NCI-H1436 treated with DMSO at 0.1 percent for 48 hours (cell line): ENCODE measurements at places on chromosomes 13 and 19.

DNA sequence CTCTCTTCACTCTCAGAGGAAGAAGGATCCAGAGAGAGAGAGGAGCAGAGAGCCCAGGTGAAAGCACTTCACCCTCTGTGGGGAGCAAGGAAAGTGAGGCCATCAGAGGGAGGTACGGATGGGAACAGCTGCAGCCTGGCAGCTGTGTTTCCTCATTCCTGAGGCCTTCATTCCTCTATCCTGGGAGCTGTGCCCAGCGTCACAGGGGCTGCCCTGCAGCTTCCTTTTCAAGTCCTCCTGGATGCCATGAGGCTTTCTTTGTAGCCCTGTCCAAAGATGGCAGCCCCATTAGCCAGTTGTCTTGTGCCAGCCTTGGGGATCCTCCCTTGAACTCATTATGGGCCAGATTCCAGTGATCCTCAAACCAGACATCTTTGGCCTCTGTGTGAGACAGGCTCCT is 76.8 kb upstream of the PCDH8 start:
- DNase-seq, result no peak

DNA sequence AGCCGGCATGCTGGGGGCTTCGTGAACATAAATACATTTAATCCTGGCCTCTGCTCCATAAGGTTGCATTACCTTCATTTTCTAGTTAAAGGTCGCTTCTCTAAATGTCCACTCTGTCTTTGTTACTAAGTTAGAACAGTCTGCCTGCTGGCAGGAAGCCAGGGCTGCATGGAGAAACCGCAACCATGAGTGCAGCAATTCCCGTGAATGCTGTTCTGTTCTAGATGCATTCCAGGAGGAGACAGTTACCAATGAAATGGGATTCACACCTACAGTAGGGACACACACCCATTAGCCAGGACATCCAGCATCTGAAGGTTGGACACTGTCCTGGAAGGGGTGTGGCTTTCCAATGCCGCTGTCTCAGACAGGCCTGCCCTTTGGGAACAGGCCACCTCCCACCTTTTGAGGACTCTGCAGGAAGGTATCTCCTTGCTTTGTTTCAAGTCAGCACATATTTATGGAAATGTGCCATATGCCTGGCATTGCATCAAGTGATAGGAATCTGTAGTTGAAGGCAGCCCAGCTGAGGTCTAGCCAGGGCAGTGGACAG is 129.7 kb downstream of the SLC7A1 start:
- DNase-seq, result no peak

DNA sequence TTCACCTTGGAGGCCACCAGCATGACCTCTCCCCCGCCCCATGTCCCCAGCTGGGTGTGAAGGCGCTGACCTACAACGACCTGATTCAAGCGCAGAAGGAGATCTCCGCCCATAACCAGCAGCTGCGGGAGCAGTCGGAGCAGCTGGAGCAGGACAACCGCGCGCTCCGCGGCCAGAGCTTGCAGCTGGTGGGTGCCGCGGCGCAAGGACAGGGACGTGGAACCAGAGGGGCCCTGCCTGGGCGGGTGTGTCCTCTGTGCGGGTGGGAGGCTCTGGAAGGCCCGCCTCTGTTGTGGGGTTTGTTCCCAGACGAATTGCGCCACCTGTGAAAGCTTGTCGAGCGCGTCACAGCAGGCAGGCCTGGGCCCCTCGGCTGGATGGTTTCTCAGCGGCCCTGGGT is 22.3 kb downstream of the PLEKHJ1 start:
- no peak for DNase-seq

DNA sequence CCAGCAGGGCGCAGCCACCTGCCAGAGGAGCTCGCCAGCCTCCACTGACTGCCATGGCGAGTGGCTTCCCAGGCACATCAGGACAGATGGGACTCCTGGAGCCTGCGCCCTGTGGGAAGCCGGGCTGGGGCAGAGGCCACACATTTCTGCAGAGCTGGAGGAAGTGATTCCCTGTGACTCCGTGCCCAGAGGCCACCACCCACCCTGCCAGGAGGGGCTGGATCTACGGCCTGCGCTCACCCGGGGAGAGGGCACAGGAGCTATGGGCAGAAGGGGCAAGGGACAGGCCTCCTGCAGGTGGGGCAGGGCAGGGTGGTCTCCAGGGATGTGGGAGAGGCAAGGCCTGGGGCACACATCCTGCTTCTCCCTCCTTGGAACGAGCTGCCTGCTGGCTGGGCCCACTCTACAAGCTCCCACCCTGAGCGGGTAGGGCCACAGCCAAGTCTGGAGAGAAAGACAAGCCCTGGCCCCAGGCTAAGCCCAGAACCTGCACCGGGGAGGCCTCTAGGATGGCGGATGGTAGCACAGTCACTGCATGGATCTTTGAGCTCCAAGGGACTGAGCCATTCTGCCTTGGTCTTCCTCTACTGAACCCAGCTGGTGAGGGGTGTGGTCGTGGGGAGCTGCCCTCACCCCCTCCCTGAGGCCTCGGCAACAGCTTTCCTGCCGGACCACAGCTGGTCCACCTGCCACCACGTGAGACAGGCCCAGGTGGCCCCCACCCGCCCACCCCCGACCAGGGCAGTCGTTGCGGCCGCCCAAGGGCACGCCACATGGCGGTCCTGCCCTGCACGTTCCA is 40.6 kb downstream of the CEBPG start:
- DNase-seq, result no peak

- no peak for DNase-seq
Observed at GRCh38 chr13:72109863-72110262, 242.9 kb upstream of the DACH1 start.

GRCh38 chr13:85650613-85651012 is 148.6 kb downstream of the SLITRK6 start:
- no peak for DNase-seq

DNA sequence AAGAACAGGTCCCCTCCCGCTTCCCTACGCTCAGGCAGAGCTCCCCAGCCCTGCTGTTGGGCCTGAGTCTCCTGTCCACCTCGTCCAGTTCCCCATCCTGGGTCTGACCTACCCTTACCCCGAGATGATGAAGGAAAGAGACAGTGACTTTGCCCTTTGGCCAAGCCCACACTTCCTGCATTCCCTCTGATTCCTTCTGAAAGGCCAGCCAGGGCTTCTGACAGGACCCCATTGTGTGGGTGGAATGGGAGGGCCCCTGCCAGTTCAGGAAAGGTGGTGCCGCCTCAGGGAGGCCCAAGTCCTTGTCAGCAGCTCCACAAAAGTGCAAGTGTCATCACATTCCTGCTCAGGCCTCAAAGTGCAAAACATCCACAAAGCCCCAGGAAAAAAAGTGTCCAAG is 177.8 kb downstream of the PAN3 start:
- DNase-seq, result no peak

DNA sequence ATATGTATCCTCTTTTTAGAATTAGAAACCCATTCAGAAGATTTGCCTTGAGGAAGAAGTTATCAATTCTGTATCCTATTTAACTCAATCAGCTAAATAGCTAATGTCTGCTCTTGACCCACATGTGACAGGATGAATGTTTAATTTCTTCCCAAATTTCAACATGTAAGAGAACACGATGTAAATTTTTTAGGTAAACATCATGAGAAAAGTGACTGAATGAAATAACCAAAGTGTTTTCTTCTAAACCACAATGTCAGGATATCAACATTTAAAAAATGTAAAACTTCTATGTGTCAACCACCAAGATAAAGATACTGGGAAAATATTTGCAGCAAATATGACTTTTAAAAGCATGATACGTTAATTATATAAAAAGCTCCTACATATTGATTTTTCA is 302.4 kb downstream of the DCT start:
- DNase-seq, result no peak

- no peak for DNase-seq
Observed at GRCh38 chr19:50943074-50943828, 9.6 kb downstream of the KLK5 start.
